ENCODE measurements at places on chromosomes 16 and 17.
A peak's percentile ranks its signal among the peaks of the same experiment; 100 is the strongest.

- peak; percentile 35 for DNase-seq
These were observed 61.6 kb downstream of the TIMM22 start for GRCh38 chr17:1058423-1059130.

- no peak for DNase-seq
These were observed 198.1 kb upstream of the CPHXL start for GRCh38 chr16:75924397-75924796.

DNA sequence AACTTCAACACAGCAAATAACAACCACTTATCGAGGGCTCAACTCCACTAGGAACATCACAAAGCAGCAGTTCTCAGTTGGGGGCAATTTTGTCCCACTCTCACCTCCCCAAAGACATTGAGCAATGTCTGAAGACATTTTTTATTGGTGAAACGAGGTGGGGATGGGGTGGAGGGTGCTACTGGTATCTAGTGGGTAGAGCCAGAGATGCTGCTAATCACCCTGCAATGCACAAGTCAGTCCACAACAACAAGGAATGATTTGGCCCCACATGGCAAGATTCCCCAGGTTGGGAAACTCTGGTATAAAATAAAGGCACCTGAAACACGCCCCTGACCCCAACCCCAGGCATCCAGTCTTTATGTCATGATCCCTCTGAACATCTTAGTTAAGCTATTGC is 33.3 kb downstream of the TLE7 start:
- DNase-seq: no peak

DNA sequence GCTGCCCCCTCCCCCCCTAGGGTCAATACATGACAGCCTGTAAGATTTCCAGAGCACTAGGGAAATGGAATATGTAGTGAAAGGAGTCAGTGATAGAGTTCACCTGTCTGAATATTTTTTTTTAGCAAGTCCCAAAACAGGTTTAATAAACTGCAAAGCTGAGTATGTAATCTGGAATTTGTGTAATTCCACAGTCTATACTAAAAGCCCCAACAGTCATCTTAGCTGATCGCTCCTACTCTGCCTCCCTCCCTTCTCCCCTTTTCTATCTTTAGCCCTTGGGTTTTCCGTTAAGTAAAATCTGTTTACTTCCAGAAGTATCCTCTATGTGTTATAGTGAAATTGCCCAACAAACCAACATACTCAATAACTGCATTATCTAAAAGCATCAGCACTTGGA is 3.5 kb downstream of the CDH13 start:
- no peak for DNase-seq

DNA sequence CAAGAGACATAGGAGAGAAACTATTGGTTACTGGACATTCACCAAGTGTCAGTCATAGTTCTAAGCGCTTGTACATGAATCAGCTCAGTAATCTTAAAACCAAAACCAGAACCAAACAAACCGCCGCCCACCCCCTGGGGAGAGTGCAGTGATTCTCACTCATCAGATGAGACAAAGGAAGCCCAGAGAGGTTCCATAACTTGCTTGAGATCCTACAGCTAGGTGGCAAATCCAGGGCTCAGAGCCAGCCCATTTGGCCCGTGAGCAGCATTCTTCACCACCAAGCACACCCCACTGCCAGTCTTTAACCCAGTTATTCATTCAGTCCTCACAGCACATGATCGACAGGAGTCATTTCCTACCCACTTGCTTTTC is 37.2 kb upstream of the RGS9 start:
- peak; percentile 33 for DNase-seq

DNA sequence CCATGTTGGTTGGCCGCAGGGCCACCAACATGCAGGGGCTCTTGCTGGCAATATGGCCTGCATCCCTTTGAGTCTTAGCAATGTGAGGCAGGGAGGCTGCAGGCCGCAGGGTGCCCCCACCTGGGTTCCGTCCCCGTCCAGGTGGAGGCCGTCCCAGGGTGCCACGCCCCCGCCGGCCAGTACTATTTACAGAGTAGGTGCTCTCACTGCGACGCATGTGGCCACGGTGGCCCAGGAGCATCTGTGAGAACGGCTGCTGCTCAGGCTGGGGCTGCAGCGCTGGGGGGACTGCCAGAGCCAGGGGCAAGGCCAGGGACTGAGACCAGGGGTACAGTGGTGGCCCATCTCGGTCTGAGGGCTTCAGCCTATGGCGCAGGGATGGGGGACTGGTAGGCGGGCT is 3.6 kb downstream of the MATCAP1 start:
- DNase-seq: no peak

DNA sequence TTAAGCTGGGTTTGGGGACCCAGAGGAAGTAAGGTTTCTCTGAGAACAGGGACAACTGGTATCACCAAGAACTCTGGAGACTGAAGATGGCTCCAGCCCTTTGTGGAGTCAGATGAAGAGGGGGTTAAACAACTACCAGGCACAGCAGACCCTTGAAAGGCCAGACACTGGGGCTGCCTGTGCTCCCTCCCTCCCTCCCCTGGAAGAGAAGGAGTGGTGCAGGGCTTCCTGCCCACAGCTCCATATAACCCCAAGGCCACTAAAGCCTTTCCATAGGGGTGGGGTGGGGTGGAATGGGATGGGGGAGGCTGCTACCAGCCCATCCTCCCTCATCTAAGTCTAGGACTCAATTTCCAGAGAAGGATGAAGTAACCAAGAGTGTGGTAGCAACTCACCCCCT is 66.7 kb downstream of the CCDC182 start:
- no peak for DNase-seq

- no peak for DNase-seq
These were observed 138.7 kb downstream of the SALL1 start for GRCh38 chr16:51012396-51012795.

DNA sequence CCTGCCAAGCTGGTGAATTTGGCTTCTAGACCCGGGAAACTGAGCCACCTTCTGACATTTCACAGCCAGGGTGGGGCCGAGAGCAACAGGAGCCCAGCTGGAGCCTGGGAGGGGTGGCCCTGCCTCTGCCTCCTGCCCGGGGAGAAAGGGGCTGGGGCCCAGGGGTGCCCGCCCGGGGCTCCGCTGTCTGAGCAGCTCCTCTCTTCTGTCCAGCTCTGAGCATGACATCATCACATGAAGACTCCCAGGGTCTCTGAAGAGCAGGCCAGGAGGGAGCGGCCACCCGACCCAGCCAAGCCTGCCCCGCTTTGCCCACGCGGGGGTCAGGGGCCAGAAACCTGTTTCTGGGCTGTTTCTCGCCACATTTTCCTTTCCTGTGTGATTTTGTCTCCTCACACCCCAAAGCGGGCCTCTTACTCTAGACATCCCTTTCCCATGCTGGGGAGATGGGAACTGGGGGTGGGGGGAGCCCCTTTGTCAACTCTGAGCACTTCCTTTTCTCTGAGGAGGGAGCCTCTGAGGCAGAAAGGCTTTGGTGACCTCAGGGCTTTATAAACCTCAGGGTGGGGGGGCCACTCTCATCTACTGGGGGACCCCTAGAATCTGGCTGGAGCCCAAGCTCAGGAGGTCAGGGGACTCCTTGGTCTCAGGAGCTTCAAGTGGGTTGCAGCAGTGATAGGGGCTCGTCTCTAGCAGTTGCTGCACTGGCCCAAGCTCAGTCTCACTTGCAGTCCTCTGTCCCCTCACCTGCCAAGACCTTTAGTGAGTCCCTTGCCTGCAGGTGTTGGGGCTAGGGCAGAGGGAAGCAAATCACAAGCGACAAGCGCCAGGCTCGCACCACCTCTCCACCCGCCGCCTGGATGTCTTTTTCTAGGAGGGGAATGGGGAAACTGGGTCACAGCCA is 7.6 kb downstream of the UBALD2 start:
- no peak for DNase-seq

DNA sequence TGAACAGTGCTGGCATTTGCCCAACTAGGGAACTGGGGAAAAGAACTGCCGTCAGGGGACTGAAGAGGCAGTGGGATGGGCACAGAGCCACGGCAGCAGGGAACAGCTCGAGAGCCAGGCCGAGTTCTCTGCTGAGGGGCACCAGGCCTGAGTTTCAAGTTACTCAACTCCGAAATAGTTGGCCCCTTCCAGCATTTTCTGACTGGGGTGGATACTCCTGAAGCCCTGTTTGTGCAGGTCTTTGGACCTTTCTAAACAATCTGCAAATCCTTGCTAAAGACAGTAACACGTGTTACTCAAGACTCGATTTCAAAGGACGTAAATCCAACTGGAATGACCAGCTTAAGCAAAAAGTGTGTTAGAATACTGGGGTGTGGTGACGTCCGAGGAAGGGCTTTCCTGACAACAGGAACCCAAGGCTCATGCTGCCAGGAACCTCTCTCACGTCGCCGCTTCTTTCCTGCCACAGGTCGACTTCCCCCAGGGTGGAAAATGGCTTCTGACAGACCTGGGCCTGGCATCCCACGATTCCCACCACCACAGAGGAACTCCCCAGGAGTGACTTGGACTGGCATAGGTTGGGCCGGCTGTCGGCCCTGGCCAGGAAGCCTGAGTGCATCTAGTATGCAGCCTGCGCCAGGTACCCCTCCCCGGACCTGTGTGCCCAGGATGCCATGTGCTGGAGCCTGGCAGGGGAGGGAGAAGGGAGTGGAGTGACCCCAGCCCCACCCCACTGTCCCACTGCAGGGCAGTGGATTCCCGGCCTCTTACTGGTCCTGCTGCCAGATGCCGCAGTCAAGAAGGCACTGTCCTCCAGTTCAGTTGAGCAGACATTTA is 71.9 kb downstream of the N4BP1 start:
- DNase-seq: no peak

DNA sequence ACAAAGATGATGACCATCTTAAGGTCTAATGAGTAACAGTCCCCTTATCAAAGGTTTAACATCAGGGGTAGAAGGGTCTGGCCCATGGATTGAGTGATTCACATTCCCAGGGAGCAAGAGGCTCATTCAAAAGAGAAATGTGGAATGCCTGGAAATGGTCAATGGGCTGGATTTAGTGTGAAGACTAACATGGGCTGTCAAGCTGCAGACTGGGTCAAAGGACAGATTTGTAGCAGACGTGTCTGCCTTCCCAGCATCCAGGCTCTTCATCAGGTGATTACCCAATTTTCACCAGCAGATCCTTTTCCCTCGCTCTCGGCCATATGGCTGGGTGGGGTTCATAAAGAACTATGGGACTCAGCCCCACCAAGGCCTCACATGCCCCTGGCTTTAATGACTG is 26.8 kb downstream of the DCUN1D3 start:
- DNase-seq: no peak

DNA sequence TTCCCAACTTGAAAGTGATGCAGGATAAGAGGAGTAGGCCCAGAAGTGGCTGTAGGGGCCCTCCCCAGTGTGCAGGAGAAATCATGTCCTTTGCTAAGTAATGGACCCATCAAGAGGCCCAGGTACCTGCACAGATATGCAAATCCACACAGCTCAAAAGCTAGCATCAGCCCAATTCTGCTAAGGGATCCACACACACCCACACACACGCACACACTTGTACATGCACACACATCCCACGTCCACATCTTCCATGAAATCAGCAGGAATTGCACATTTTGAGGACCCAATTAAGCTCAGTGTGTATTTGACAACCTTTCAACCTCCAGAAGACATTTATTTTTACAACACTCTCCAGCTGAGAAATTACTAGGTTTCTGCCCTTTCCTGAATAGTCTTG is 184.8 kb downstream of the C16orf78 start:
- no peak for DNase-seq

DNA sequence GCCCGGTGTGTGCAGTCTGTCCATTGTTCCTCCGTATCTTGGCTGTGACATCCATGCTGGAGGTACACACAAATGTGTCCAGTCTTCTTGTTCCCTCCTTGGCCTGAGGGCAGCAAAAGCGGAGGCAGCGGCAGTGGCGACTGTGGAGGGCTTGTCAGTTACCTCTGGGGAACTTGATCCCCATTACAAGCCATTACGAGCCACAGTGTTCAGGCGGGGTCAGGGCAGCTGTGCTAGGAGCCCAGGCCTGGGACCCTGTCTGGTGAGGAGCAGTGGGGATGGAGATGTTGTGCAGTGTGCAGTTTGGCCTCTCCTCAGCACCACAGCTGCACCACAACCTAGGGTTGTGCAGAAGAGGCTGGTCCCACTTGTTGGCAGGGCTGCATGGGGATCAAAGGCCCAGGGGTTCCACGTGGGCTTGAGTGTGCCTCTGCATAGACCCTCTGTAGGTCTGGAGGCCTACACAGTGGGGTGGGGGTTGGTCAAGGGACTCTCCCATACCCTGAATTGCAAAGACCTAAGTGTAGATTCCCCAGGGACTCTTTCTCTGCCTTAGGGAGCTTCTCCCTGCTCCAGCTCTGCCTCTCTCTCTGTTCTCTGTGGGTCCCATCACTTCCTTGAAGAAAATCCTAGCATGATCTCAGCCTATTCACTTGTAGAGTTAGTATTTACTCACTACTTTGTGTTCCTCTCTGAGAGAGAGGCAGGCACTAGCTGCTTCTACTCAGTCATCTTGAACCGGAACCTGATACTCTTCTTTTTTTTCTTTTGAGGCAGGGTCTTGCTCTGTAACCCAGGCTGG is 58.8 kb downstream of the SLFN11 start:
- DNase-seq: no peak

DNA sequence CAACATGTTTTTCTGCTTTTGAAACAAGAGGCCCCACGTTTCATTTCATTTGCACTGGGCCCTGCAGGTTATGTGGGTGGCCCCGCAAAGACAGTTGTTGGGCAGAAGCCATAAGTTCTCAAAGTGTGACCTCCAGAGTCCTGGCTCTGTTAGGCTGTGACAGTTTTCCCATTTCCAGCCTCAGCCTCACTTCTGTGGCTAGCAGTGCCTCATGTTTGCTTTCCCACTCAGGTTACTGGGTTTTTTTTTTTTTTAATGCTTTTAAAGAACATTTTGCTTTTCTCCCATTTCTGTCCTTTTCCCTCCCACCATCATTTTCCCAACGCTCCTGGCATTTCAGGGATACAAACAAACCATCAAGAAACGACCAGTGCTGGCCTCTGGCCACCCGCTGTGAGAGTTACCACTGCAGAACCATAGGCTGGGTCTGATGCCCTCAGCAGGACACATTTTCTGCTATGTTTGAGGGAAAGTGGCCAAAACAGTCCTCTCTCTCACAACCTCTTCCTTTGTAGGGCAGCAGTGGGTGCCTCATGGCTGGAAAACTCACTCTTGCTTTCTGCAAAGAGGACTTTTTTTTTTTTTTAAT is 159.0 kb upstream of the MPHOSPH6 start:
- DNase-seq: no peak

GRCh38 chr17:14859542-14859941 is 405.6 kb downstream of the PMP22 start:
- DNase-seq: no peak

- no peak for DNase-seq
These were observed 21.1 kb upstream of the METRNL start for GRCh38 chr17:83058266-83058798.

- no peak for DNase-seq
These were observed 29.5 kb upstream of the CDH1 start for GRCh38 chr16:68707340-68708152.

DNA sequence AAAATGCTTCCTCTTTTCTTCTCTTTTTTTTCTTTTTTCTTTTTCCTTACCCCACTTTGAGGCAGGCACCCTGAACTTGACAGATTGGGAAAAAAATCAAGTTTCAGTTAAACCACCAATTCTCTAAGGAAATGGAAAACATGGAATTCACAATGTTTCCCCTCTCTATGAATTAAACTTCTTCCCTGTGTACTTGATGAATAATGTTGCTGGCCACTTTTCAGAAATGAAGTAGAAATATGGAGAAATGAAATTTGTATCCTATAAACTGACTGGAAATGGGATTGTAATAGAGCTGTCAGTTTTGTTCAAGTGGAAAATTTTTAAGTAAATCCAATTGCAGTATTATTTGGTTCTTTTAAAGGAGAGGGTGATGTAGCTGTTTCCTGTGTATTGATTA is 129.8 kb downstream of the CLEC16A start:
- DNase-seq: no peak

- DNase-seq: no peak
These were observed 33.5 kb upstream of the SKAP1 start for GRCh38 chr17:48463526-48463925.

GRCh38 chr16:24332582-24333090 is 76.5 kb downstream of the CACNG3 start:
- no peak for DNase-seq
